ENCODE measurements at places on chromosomes 3 and 15.

DNA sequence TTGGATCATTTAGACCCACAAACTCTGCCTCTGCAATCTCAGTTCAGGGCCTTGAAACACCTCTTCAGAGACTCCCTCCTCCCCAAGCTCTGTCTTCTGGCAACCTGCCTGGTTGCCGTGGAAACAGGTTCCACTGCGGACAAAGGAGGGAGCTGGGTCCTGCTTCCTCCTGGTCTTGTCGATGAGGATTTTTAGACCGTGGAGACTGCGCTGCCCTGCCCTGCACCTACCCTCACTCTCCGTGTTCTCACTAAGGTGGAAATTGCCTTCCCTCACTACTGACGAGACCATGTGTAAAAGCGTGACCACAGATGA lies at the start of gene RTP1:
Gene RTP1 (plus strand): TSS at position 152 of the 315 bp plus-strand sequence. CDS start 30 bp downstream, at position 182.
- DNase-seq, result no peak

- DNase-seq, result peak; percentile 1
Observed at GRCh38 chr15:47332481-47332880, 384.8 kb upstream of the SEMA6D start.

DNA sequence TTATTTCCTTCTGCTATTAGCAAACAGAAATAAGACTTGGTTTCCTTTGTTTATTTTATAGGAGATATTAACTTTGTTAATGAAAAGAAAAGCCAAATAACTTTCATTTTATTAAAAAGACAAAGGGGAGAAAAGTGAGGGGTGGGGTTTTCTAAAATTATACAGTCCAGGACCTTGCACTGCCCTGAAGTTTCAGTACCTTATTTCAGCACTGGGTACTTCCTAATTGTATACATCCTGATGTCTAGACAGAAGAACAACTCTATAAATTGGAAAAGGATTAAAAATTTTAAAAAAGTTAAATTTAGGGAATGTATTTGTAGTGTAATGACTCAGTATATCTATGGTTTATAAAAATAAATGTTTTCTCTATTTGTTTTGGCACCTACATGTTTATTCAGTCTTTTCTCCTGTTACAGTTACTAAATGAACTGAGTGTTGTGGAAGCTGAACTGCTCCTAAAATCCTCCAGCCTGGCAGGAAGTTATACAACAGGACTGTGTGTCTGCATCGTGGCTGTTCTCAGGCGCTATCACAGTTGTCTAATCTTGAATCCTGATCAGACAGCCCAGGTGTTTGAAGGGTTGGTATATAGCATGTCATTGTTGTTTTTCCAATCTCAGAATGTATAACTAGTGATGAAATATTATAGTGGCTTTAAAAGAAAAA lies 27.6 kb upstream of the P2RY13 start:
- DNase-seq, result peak; percentile 37

DNA sequence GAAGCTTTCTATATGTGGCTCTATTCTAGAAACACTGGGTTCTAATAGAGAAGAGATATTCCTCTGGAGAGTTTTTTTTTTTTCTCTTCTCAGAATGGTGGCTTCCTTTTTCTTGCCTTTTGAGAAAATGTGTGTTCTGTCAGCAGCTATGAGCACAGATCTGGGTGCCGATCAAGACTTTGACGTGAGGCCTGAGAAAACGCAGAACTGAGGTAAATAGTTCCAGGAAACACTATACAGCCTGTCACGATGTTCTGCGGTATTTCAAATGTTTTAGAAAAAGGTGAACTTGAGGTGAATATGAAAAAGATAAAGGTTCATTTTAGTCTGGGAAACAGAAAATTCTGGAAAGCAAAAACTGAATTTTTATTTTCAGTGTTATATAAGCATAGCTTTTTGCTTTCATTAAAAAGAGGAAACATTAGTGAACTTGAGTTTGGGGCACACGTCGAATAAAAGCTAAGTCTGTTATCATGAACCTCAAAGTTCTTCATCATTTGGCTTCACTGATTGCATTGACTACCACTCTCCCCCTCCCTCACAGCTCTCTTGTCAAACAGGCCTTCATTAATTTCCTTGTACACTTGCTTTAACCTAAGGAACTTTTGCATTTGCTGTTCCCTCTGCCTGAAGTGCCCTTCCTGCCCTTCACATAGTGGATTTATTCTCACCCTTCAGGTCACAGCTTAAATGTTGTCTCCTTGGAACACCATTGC lies 265.1 kb downstream of the NFKBIZ start:
- DNase-seq, result no peak

GRCh38 chr3:36837089-36837488 lies 72.7 kb upstream of the DCLK3 start:
- DNase-seq, result no peak

DNA sequence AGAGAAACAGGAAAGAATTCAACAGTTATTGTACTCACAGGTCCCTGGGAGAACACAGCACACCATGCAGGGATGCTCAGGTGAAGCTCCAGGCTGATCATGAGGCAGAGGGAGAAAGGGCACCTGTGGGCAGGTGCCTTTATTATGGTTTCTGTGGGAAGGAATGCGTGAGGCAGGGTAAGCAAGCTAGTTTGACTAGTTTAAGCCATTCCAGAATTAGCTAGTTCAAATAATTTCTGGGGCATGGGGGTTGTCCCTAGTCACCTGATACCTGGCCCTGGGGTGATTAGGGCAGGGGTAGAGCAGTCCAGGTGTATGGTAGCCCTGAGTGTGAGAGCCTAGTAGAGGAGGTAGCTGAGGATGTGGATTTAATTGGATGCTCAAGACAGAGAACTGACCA lies 47.9 kb upstream of the DCLK3 start:
- no peak for DNase-seq

Data from fibroblast of mammary gland (primary cell).